HFFc6 (cell line): ENCODE measurements at places on chromosomes 3 and 15.

- DNase-seq, result no peak
These were observed 38.2 kb downstream of the FEZF2 start for GRCh38 chr3:62335196-62335595.

DNA sequence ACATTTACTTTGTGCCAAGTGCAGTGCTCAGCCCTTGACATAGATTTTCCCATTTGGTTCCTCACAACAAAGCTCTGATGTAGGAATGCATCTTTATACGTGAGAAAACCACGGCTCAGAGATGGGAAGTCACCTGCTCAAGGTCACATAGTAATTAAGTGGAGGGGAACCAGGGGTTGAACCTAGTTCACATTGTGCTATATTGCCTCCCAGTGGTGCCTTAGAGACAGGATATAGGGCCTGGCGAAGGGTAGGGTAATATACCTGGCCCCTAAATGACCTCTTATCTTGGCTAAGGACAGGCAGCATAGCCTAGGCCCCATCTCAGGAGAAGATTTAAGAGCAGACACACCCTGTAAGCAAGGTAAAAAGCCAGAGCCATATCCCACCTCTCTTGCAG, 71.5 kb downstream of the FOXP1 start:
- DNase-seq, result no peak

GRCh38 chr3:66401675-66402491, 98.9 kb downstream of the LRIG1 start:
- no peak for DNase-seq

DNA sequence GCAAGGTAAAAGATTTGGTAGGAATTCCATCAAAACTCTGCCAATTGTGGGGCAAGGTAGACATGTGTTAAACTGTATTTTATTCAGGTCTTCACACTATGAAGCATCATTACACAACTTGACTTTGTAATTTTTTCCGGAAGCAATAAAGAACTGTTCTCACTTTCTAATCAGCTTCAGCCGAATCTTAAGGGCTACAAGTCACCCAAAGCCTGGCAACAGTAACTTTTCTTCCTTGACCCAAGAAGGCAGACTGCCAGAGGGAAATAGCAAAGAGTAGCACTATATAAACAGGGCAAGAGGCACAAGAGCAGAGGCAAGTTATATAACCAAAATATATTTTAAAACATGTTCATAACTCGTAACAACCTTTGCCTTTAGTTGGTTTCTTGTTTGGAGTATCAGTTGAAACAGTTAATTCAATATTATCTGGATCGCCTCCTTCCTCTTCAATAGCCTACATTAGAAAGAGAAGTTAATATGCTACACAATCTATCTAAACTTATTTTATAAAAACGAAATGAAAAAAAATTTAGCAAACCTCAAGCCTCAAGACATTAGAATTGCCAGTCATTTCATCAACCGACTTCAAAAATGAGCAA, 1.4 kb downstream of the SLTM start:
- peak; percentile 49 for DNase-seq

DNA sequence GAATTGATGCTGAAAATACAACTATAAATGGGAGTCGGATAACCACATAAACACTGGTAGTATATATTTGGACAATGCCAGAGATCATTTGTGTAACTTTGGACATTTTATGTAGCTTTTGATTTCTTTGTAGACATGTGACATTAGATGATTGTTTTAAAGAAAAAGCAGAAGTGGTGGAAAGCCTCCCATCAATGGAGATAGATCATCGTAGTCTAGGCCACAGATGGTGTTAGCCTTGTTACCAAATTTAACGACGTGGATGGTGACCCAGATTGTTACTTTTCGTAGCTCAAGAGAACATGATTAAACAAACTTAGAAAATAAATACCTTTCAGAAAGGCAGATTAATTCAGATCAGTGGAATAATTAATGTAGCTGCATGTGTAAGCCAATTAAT, 8.8 kb downstream of the CACNA1D start:
- no peak for DNase-seq

- no peak for DNase-seq
These were observed 51.8 kb upstream of the SSR3 start for GRCh38 chr3:156606729-156607128.
